ENCODE measurements at places on chromosomes 2 and 18.

GRCh38 chr18:69659142-69659651 lies 258.5 kb downstream of the DOK6 start:
- no peak for DNase-seq

DNA sequence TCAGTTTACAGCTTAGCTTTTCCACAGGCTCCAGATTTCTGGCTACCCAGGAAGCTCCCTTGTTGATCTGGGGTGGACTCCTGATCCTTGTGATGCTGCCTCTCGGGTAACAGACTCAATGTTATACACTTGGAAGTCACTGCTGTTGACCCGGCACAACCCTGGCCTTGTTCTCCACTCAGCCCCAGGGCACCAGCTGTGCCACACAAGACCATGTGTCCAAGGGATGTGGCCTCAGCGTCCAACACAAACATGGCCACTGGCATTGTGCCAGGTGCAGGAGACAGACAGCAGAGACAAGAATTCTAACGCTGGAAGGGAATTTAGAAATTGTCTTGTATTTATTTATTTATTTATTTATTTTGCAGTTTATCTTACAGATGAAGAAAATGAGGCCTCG lies 39.0 kb upstream of the PPP4R1 start:
- no peak for DNase-seq

- no peak for DNase-seq
These were observed 7.9 kb downstream of the PMAIP1 start for GRCh38 chr18:59907660-59908059.

DNA sequence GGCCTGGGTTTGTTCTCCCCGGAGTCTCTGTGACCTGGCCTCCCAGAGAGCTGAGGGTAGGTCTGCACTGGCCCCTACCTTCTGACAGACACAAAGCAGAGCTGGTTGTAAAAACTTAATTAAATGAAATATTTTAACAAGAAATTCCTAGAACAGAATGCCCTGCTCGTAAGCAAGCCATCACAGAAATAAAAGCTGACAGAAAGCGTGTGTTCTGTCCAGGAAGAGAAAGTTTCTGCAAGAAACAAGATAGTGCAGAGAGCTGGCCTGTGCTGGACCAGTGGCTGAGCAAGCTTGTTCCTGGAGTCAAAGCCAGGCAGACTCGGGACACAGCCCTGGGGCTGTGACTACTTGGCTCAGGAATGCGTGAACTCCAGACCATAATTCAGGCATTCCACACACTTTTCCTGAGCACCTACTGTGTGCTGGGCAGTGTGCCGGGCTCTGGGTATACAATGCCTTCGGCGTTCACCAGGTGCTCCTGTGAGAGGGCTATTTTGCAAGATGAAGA lies 51.6 kb downstream of the APOB start:
- no peak for DNase-seq

Data from stimulated activated CD4-positive, alpha-beta T cell treated with anti-CD3 and anti-CD28 coated beads, Interleukin-1b, Interleukin-23, amount 100 ng/mL, for 24 hours (primary cell).